ENCODE measurements at places on chromosomes 5 and 9.

DNA sequence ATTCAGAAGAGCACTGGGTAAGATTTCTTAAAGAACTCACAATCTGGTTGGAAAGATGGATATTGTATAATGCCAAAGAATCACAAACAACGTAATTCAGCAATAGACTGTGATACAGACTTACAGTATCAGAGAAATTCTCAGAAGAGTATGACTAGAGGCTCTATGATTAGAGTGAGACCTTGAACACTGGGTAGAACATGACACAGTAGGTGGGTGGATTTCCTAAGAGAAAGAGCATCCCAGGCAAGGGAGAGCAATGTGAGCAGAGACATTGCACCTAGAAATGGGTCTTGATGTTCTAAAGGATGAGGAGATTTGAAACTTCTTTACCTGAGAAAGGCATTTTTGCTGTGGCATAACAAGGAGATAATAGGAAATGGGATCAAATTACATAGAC lies 27.3 kb upstream of the CAST start:
- no peak for DNase-seq

- no peak for DNase-seq
Measured at GRCh38 chr5:108615216-108615615, 132.5 kb upstream of the FER start.

- DNase-seq, result no peak
Measured at GRCh38 chr9:124504530-124505005, 2.6 kb downstream of the NR5A1 start.

GRCh38 chr5:139763930-139764791 lies 31.4 kb upstream of the PSD2 start:
- DNase-seq, result no peak

- DNase-seq, result no peak
Measured at GRCh38 chr5:40306869-40307487, 372.7 kb upstream of the PTGER4 start.

DNA sequence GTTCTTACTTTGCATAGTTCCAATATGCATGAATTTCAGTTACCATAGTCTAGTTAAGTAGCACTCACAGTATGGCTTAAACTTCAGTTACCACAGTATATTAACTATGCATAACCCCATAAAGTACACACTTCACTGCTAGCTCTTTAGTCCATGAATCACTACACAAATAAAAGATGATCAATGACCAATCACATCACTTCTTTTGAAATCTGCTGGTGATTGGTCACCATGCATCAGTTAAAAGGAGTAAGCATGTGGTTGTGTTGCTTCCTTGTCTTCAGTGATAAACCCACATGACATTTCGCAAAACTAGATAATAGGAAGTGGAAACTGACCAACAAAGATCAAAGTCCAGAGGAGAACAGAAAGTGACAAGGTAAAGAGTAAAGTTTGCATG lies 79.0 kb downstream of the TAF11L14 start:
- DNase-seq, result peak; percentile 33

- no peak for DNase-seq
Measured at GRCh38 chr5:116455061-116455460, 119.6 kb downstream of the SEMA6A start.

DNA sequence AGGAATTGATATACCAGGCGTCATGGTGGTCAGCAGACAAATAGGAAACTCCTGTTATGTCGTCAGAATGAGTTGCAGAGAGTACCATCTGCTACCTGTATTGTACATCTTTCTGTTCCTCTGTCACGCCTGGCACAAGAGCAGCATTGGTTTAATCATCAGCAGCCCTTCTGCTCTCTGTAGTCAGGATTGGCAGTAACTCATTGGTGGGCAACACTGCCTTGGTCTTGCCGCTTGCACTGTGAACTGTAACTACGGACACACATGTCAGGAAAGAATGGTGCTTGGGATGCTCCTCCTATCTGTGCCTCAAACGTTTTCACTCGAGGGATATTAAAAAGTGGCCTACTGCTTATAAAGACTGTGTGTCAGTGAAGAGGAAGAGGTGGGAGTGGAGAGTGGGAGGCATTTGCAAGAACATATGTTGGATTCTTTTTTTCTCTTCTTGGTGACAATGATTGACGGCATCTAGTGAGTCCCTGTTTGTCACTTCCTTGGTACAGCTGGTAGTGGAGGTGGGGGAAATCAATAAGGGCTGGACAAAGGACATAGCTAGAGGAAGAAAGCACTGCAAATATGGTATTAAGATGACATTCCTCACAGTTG lies 76.6 kb downstream of the F2RL2 start:
- no peak for DNase-seq

- DNase-seq, result no peak
Measured at GRCh38 chr5:115360046-115360685, 63.7 kb upstream of the CCDC112 start.

DNA sequence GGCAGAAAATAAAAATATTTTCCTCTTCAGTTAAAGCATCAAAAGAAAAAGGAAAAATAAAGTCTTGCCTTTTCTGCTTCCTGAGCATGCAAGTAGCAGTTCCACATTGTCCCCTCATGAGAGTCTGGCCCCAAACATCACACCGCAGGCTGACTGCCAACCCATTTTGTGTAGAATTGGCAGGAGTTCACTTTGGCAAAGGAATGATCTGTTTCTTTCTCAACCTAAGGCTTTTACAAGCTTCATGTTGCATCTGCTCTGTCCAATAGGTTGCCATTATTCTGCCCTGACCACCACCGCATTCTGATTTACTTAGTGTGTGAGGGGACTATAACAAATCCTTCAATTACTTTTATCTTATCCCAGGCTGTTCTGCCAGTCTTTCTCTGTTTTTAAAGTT lies 249.5 kb downstream of the ISL1 start:
- DNase-seq, result no peak

DNA sequence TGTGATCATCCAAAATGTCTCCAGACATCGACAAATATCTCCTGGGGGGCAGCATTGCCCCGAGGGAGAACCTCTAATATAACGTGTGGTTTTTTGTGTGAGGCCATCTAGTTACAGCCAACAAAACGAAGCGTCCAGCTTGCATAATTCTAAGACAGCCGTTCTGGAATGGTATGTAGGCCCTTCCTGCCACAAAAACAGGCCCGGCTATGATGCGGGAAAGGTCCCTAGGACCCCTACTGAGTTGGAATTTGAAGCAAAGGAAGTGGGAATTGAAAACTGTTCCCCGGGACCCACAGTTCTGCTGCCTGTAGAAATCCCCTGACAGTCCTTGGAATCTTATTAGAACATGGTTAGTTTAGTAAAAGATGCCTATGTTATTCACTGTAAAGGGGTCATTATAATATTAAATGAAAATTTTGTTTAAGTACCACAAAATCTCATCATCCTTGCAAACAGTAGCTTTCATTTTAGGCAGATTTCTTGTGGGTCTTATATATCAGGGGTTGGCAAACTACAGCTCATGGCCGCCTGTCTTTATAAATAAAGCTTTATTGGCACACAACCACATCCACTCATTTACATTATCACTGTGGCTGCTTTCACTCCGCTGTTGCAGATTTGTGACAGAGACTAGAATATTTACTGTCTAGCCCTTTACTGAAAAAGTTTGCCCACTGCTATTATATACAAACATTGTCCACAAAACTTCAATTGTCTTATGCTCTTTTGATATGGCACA lies 70.7 kb downstream of the MSX2 start:
- DNase-seq, result no peak

GRCh38 chr9:16726718-16727451 lies 143.6 kb downstream of the BNC2 start:
- DNase-seq, result no peak

- DNase-seq, result no peak
Measured at GRCh38 chr5:112200131-112200530, 218.9 kb downstream of the EPB41L4A start.

DNA sequence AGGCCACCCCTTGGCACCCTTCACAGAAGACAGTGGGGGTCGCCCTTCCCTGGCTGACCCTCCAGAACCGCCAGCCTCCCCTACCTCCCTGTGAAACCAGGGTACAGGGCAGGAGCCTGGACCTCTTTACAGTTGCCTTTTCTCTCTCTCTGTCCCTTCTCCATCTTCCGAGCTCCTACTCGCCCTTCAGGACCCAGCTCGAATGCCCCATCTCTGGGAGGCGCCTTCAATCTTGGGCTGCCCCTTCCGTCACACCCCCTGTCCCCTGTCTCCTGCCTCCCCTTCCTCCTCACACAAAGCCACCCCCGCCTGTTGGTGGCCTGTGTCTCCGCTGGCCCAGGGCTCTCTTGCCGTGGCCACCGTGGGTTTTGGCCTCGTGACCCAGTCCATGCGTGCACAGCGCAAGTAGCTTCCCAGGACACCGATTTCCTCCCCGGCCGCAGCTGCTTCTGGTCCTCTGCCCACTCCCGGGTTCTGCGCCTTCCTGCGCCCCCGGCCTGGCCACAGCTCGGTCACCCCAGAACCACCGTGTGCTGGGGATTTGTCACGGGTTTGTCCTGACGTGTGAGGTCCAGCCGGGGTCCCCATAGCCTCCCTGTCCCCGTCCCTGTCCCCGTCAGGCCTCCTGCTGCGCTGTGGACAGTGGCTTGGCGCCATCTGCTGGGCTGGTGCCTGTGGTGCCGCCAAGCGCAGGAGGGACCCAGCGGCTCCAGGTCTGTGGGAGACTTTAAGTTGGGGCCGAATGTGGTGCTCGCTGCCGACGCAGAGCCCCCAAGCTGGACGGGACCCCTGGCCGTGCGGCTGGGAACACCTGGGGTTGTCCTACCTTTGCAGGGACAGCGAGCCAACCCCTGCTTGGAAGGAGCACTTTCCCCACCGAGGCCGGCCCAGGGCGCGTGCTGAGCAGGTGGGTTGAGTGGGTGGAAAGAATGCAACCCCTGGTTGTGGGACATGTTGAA lies 4.0 kb upstream of the TMEM250 start:
- no peak for DNase-seq

DNA sequence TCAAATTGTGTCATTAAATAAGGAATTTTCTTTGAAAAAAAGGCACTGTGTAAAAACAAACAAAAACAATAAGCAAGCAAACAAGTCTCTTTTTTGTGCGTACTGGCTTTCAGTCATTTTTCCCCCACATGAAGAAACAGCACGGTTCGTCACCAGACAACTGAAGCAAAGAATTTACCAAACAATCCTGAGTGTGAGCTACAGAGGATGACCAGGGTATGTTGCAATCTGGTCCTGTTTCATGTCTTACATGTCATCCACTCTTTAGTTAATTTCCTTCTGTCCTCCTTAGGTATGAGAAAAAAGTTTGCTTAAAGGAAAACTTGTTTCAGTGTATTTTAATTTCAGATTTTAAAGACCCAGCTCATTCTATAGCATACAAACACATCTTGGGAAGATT lies 1080.7 kb upstream of the NUDT12 start:
- DNase-seq, result no peak

- DNase-seq, result no peak
Measured at GRCh38 chr5:146450002-146450401, 2.9 kb downstream of the TCERG1 start.

DNA sequence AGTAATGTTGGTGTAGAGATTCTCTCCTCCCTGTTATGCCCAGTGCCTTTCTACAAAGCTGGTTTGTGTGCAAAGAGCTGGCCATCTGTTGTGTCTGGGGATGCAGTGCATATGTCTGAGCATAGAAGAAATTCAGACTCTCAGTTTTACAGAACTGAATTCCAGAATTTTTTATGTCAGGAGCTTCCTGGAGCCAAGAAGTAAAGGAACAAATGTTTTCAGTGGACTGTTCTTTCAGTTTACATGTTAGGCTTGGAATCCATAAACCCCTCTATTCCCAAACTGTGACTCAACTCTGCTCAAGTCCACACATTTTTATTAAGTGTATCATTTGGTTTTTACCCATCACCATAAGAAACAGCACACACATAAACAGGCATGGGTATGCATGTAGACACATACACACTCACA lies 366.0 kb downstream of the BRINP1 start:
- DNase-seq, result no peak

- DNase-seq, result no peak
Measured at GRCh38 chr5:154162539-154163151, 27.9 kb upstream of the GALNT10 start.

DNA sequence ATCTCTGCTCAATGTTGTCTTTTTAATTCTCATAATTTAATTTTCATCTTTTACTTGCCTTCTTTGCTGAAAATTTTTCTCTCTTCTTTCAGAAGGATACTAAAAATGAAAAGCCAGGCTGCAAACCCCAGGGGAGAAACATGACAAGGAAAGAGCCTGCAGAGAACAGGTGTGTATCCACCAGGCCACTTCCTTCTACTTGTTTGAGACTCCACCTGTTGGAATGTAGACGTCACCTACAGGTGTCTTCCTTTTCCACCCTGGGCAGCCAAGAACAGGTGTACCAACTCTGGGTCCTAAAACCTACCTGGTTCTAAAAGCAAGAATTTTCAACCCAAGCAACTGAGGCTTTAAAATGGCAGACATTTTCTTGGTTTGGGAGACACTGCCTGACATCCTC lies 166.8 kb downstream of the ATP10B start:
- peak; percentile 16 for DNase-seq

DNA sequence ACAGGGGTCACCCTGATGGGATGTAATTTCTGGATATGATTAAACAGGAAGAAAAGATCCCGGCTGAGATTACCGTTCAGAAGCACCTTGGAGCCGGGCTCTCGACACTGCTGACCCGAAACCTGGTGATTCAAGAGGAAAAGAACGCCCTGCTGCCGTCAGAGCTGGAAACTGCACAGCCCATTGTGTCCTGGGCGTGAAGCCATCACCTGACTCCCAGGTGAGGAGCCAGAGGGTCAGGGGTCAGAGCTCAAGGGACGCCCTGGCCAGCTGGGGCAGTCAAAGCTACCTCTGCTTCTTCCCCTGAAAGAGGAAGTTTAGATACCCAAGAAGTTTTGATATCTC lies 17.8 kb upstream of the SLC12A7 start:
- no peak for DNase-seq

DNA sequence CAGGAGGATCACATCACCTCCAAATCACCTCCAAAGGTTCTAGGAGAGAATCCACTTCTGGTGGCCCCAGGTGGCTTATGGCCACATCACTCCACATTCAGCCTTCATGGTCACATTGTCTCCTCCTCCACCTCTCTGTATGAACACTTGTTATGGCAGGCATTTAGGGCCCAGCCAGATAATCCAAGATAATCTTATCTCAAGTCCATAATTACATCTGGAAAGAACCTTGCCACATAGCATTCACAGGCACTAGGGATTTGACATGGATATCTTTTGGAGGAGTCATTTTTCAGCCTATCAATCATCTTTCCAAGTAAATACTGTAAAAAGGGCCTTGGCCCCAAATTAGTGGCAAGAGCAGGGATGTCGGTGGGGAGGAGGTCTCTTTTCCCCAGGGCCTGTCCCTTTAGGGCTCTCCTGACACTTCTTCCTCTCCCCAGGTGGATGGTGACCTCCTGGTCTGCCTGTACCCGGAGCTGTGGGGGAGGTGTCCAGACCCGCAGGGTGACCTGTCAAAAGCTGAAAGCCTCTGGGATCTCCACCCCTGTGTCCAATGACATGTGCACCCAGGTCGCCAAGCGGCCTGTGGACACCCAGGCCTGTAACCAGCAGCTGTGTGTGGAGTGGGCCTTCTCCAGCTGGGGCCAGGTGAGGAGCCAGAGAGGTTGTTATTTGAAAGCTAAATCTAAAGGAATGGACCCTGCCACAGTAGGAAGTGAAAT lies 140.9 kb downstream of the SAXO1 start:
- no peak for DNase-seq
